ENCODE measurements at places on chromosomes 3 and 15. TPM values are rescaled to one million over a fixed set of nuclear protein-coding genes. Genes with fewer than 3 reads are reported as not detected.

The OR5AC2 gene
- not detected for total RNA-seq

The OCA2 gene
- total RNA-seq, result 0.73 TPM

The ULK4 gene
- total RNA-seq, result 22.6 TPM

The KCNMB3 gene
- 4.9 TPM for total RNA-seq

The CLDN16 gene
- total RNA-seq, result not detected

The GP5 gene
- 0.09 TPM for total RNA-seq

The PFN2 gene
- 297 TPM for total RNA-seq

The MAP4 gene
- total RNA-seq, result 149 TPM

The MESP2 gene
- 0.27 TPM for total RNA-seq

The DNAH12 gene
- total RNA-seq, result 1.7 TPM

The SCN11A gene
- 0.64 TPM for total RNA-seq

The GUCA1C gene
- not detected for total RNA-seq

The GLDN gene
- 1.2 TPM for total RNA-seq

The MME gene
- total RNA-seq, result 1.8 TPM

The RLBP1 gene
- total RNA-seq, result 0.18 TPM

The ATP13A5 gene
- total RNA-seq, result 0.27 TPM

The SPRED1 gene
- total RNA-seq, result 55.0 TPM

The C3orf85 gene
- total RNA-seq, result not detected

The TMC3 gene
- 0.09 TPM for total RNA-seq

The TTC23 gene
- total RNA-seq, result 19.7 TPM

The ANKRD63 gene
- total RNA-seq, result 0.27 TPM

The MAP3K13 gene
- total RNA-seq, result 48.9 TPM

The RASL12 gene
- 5.5 TPM for total RNA-seq

The REC114 gene
- not detected for total RNA-seq

The PATL2 gene
- 1.1 TPM for total RNA-seq

The TBC1D5 gene
- 95.1 TPM for total RNA-seq

The ZNF860 gene
- total RNA-seq, result 1.8 TPM

The CIB1 gene
- 3.6 TPM for total RNA-seq

The RASGRP1 gene
- total RNA-seq, result 10.2 TPM

The ONECUT1 gene
- total RNA-seq, result 1.5 TPM

The ABI3BP gene
- 2.7 TPM for total RNA-seq

The P2RY1 gene
- 32.8 TPM for total RNA-seq

The CHRNA5 gene
- 5.1 TPM for total RNA-seq

The TRIM42 gene
- not detected for total RNA-seq

The ZNF501 gene
- 20.3 TPM for total RNA-seq

The LDHAL6B gene
- not detected for total RNA-seq

The FAM81A gene
- total RNA-seq, result 4.9 TPM

The IMPG2 gene
- total RNA-seq, result 2.4 TPM

The CRYGS gene
- 3.5 TPM for total RNA-seq

The ARHGEF26 gene
- 10.1 TPM for total RNA-seq

The CRABP1 gene
- 9.9 TPM for total RNA-seq

The NBEAL2 gene
- total RNA-seq, result 8.2 TPM

The CALML4 gene
- 6.3 TPM for total RNA-seq

The CLPX gene
- 58.3 TPM for total RNA-seq

The CYP1A2 gene
- not detected for total RNA-seq

The HTD2 gene
- 6.8 TPM for total RNA-seq

The FRMD5 gene
- total RNA-seq, result 27.9 TPM

The WDR93 gene
- total RNA-seq, result 0.91 TPM

The RARB gene
- total RNA-seq, result 11.6 TPM

The STAB1 gene
- 19.8 TPM for total RNA-seq

The DUOXA2 gene
- not detected for total RNA-seq

The CAPN3 gene
- total RNA-seq, result 1.8 TPM

The WDR53 gene
- 4.5 TPM for total RNA-seq

The KBTBD13 gene
- not detected for total RNA-seq

The CHST2 gene
- total RNA-seq, result 24.8 TPM

The COL6A5 gene
- 1.5 TPM for total RNA-seq

The NOX5 gene
- 0.09 TPM for total RNA-seq

The C3orf20 gene
- total RNA-seq, result 0.18 TPM

The ISLR gene
- total RNA-seq, result 41.0 TPM

The C3orf22 gene
- total RNA-seq, result 0.18 TPM
